ENCODE measurements at places on chromosomes 2 and 18.
A peak's percentile ranks its signal among the peaks of the same experiment; 100 is the strongest.

DNA sequence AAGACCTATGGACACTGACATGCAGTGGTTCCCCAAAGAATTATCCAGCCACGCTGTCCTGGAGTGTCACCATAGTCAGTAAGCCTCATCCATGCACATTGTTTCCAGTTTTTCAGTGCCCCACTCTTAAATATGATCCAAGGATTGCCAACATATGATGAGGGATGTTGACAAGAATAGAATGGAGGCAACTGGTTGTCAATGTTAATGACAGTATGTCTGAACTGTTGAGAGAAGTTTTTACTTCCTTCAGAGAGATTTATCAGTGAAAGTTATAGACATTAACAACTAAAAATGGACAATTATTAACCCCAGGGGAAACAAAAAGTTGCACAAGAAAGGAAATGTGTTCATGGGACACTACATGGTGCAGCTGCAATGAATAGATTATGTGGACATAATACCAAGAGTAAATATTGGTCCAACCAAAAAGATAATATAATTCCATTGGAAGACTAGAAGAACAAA, 69.9 kb downstream of the CYP26B1 start:
- DNase-seq, result no peak

- DNase-seq, result no peak
Observed at GRCh38 chr2:73925853-73926492, 707 bp upstream of the DGUOK start.

GRCh38 chr2:147649998-147650397, 194.8 kb upstream of the ACVR2A start:
- no peak for DNase-seq

DNA sequence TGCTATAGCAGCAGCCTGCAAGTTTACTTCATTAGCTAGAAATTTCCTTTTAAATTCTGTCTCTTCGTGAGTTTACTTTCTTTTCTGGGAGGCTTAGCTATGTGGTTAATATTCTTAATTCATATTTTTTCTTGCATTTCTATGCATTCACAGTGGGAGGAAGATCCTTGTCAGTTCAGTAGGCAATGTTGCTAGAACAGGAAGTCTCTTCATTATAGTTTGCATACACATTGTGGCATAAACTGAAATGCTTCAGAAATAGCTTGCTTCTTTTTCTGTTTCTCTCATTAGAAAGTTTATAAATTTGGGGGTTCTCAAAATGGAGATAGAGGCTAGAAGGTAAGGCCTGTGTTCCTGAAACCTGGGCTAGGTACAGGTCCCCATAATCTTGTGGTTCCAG, 8.1 kb upstream of the ARHGAP15 start:
- DNase-seq, result no peak

GRCh38 chr18:59301929-59302328, 16.5 kb downstream of the CPLX4 start:
- DNase-seq, result no peak

DNA sequence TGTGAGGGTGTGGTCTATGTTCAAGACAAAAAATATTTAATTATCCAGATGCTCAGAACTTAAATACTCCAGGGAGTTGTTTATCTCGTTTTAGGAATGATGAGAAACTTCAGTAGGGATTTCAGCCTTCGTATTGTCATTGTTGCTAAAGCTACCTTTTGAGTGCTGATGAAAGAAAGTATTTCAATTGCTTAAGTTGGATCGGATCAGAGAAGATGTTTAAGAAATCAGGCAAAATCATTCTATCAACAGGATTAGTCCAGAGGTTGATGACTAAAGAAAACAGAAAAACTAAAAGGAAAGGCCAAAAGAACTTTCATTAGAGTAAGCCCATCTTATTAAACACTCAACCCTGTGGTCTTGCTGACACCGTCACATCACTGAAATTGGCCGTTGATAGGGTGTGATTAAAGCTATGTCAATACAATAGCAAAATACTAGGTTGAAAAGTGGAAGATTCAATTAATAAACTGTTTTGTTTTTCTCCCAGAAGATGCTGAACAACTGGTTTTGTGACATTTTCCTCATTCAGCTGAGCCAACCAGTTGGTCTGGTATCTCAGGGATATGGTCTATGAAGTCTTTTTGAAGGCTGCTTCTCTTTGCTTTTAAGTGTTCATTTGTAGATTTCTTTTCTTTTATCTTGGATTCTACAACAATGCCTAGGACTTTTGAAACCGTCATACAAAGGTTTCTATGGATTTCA, 551.7 kb downstream of the SLC4A3 start:
- DNase-seq, result no peak

DNA sequence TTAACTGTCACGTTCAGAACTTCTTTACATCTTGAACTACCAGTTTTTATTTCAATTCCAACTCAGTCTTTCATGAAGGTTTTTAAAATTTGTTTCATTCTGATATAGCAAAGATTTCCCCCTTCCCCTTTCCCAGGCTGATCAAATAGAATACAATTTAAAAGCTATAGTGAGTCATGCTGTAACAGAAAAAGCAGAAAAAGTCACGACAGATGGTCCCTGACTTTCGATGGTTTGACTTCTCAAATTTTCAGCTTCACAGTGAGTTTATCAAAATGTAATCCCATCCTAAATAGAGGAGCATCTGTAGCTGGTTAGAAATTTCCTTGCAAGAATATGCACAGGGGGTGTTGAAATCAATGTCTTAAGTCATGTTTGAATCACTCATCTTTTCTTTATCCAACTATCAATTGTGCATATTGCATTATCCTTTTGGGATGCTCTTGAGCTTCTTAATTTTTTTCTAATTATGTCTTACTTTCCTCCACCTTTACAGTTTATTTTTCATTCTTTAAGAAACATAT, 500.3 kb downstream of the LRP1B start:
- no peak for DNase-seq

DNA sequence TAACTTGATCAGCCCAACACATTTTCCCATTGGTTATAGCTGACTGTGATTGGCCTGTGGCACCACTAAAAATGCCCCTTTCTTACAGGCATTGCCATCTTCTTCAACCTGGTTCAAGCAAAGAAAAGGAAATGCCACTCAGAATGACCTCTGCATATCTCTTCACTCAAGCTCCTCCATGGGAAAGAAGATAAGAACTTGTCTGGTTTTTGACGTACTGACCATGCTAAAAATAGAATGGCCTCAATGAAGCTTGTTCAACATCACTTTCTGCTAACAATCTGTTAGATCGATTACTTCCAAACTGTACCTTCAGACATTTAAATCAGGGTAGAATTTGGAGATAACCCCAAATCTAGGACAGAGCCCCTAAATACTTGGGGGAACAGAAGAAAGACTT, 109.5 kb downstream of the CABYR start:
- DNase-seq, result no peak

- DNase-seq, result no peak
Observed at GRCh38 chr2:201795607-201796477, 10.5 kb upstream of the CDK15 start.

- DNase-seq, result peak; percentile 60
Observed at GRCh38 chr2:223692191-223692947, 90.2 kb upstream of the SCG2 start.

- no peak for DNase-seq
Observed at GRCh38 chr18:52409727-52410126, 69.7 kb downstream of the DCC start.

GRCh38 chr2:55592130-55592529, 25.3 kb downstream of the PPP4R3B start:
- no peak for DNase-seq

GRCh38 chr2:71664161-71664560, 210.8 kb downstream of the DYSF start:
- no peak for DNase-seq

- no peak for DNase-seq
Observed at GRCh38 chr2:183035954-183036669, 2.1 kb downstream of the NCKAP1 start.

DNA sequence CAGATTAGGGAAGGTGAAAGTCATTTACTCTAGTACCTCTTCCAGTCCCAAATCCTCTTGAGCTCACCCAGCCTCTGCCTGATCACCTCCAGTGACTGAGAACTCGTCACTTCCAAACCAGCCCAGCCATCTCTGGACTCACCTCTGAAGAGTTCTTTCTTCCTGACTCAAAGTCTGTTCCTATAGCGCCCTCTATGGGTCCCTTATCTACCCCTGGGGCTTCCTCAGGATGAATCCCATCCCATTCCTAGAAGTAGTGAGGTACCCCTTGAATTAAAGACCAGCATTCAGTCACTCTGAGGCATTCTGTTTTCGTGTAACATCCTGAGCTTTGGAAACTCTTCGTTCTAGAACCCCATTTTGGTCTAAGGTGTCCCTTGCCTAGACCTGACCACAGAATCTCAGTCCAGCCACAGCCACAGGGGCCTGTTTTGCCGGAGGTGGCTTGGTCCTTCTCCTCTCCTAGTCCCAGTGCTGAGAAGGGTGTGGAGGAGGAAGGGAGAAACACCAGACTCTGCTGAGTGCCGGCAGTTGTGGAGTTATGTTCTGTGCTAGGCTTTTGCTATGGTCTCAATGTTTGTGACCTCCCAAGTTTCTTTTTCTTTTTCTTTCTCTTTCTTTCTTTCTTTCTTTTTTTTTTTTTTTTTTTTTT, 32.7 kb downstream of the SIX3 start:
- no peak for DNase-seq
